ENCODE measurements at places on chromosomes 11 and 22.
A peak's percentile ranks its signal among the peaks of the same experiment; 100 is the strongest.

DNA sequence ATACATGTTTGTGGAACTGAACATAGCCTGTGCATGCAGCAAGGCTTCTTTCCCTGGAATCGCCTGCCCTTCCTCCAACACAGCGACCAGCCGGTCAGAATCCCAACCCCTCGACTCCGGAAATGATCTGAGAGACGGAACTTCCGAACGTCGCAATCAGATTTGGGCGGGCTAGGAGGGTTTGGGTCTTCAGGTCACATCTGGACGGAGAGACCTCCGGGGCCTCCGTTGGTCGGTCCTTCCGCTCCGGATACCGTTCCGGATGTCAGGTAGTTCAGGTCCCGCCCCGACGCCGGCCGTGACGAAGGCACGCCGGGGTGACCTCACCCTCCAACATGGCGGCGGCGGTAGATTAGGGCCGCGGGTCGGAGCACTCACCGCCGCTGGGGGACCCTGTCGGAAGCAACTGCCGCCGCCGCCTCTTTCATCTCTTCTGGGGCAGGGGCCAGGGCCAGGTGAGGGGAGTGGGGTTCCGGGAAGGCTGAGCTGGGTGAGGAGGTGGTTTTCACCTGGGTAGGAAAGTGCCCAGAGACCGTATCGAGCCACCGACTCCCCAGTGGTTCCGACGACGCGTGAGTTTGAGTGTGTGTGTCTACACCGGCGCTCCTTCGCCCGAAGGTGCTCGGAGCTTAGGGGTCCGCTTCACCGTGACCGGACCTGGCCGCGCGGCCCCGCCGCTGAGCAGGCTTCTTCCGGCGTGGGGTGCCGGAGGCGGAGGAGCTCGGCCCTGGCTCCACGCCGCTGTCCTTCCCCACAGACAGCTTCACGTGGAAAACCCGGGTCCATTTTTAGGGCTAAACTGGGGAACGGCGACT, at the start of gene BCL2L13:
TSS of gene BCL2L13 (plus strand) at position 326 of the 815 bp plus-strand sequence. CDS start 16,955 bp downstream, outside the sequence.
- peak; percentile 77 for DNase-seq

DNA sequence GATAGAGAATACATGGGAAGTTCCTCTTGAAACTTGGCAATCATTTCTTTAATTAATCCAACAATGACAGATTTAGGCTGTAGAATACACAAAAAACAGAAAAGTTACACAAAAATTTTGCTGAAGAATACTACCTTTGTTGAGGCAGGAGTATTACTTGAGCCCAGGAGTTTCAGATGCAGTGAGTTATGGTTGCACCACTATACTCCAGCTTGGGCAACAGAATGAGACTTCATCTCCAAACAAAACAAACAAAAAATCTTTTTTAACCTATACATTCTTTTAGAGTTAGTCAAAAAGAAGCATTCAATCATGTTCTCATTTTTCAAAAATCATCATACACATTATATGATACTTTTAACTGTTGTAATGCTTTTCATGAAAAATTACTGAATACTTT, 22.1 kb downstream of the UEVLD start:
- DNase-seq, result no peak

DNA sequence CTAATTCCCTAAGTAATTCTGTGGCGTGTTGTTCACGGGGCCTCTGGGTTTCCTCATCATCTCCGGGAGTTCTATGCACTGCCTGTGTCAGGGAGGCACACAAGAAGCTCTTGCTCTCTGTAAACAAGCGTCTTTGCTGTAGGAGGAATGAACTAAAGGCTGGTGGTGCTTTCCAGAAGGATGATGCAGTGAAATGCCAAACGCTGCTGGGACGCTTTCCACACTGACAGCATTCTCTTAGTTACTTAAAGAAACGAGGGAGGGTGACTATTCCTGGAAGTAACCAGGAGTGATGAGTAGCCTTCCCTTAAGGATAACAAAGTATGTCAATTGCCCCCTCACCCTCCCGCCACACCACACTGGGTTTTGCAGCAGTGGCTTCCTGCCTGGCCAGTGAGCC, 38.5 kb upstream of the NUP50 start:
- no peak for DNase-seq

DNA sequence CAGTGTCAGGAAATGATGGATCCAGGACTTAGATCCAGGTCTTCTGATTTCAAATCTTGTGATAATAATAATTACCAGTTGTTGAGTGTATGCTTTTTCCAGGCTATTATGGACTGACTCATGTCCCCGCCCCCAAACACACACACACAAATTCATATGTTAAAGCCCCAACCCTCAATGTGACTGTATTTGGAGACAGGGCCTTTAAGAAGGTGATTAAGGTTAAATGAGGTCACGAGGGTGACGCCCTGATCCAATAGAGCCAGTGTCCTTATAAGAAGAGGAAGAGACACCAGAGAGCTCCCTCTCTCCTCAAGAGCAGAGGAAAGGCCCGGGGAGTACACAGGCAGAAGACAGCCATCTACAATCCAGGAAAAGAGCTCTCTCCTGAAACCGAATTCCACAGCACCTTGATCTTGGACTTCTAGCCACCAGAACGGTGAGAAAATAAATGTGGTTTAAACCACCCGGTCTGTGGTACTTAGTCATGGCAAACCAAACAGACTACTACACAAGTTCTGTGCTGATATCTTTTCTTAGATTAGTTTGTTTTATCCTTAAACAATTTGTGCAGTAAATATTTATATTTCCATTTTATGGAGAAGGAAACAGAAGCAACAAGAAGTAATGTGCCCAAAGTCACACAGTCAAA, 8.2 kb downstream of the TMPRSS5 start:
- DNase-seq, result no peak

DNA sequence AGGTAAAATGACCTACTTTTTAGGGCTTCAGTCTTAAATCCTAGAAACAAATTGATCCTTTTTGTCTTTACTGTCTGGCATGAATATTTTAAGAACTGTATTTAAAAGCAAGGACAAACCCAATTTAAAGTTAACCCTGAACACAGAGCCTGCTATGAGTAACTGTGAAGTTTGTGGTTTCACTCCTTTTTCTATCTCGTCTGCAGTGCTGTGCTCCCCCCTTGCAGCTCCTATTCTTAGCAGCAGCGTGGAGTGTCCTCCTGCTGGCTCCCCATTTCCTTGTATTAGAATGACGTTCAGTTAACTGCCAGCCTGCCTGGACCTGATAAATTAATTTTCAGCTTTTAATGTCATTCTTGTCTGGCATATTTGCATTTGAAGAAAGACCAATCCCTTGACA, 40.0 kb upstream of the LRRC4C start:
- no peak for DNase-seq

DNA sequence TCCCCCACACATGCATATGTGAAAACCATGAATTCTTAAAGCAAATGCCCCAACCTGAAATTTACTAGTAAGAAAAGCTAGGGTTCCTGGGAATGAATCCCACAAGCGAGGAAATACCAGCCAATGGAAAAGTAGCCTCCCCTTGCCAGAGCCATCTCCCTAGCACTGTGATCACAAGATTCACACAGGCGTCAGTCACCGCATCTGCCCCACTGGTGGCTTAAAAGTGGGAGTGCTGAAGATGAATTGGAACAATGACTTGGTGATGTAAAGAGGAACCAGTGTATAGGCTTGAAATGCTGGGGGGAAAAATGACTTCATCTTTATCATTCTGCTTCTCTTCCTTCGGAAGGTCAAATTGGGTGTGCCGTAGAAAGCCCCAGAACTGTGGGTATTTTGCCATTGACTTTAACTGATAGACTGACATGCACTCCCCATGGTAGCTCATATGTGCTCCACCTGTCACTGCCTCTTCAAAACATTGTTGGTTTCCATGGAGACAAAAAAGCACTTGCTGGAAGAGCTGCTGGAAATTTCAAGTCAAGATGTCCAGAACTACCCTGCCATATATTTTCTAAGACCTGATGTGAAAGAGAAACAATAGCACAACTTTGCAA, 19.2 kb upstream of the ASPHD2 start:
- no peak for DNase-seq

- no peak for DNase-seq
Observed at GRCh38 chr11:94738746-94739145, 29.4 kb upstream of the AMOTL1 start.

DNA sequence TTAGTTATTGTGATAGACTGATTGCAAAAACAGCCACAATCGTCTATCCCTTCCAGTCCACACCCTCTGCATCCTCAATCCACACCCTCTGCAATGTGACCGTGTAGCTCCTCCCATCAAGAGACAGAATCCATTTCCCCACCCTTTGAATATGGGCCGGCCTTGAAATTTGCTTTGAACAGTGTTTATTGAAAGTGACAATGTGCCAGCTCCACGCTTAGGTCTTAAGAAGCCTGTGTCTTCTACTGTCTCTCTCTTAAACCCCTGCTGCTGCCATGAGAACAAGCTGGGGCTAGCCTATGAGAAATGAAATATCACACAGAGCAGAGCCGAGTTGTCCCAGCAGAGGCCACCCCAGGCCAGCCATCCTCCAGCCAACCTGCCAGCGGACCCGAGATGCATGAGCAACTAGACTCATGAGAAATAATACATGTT, 22.3 kb upstream of the MICAL2 start:
- DNase-seq, result no peak

GRCh38 chr11:20010851-20011225, 149.4 kb downstream of the DBX1 start:
- no peak for DNase-seq

DNA sequence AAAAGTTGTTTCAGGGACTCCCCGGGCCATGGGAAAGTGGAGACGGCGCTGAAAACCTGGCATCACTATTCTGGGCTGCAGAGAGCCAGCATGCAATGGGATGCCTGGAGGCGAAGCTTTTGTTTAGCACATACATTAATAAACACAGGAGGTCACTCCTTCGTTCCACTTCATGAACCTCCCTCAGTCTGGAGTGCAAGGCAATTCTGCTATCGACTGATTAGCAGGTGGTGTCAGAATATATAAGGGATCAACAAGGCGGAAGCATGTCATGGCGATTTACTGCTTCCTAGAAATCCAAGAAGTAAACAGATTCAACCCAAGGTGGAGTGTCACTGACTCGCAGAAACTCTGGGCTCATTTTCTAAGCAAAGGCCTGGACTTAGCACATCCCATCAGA, 45.4 kb upstream of the MN1 start:
- no peak for DNase-seq

GRCh38 chr22:29030618-29031226, 30.9 kb downstream of the C22orf31 start:
- DNase-seq, result no peak

GRCh38 chr11:103700622-103701021, 335.8 kb upstream of the DDI1 start:
- DNase-seq, result no peak

DNA sequence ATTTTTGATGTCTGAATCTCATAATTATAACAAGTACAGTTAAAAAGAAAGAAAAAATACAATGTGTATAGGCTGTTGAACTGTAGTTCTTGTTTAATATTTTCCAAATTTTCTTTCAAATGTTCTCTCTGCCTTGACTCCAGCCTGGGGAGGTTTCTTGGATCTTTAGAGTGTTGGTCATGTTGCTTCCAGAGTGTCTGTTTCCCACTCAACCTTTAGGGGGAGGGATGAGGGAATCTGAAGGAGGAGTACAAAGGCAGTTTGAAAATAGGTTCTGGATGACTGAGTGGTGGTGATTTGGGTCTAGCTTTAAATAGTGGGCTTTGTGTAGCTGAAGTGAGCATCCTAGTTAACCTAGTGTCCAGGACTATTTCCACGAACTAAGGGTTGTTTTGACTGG, 2.0 kb downstream of the CTNND1 start:
- no peak for DNase-seq

DNA sequence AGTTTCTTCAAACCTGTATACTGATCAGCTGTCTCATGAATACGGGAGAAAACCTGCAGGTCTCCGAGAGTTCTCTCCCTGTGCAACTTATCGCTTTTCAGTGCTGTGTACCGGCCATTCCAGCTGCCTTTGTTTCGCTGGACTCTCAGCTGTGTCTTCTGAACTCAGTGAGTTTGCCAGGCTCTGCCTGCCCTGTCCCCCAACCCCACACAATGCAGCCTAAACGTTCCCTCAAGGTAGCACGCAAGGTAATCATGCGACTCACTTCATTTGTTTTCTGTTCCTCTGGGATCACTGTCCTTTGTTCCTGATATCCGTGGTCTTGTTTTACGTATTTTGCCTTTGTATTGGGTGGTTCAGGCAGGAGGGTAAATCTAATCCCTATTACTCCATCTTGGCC, 13.5 kb downstream of the RBM7 start:
- no peak for DNase-seq

DNA sequence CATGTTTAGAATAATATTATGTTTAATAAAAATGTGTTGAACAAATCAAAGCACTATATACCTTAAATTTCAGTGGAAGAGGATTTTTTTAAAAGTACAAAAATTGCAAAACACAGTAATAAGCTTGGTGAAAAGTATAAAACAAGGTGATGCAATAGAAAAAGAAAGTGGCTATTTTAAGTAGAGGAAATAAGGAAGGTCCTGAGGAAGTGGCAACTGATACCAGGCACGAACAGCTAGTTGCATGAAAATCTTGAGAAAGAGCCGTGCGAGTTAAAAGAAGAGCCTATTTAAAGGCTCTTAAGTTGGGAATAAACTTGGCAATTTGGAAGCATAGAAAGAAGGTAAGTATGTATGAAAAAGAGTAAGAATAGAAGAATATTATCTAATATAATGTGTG, 1679.3 kb downstream of the LRRC4C start:
- no peak for DNase-seq

DNA sequence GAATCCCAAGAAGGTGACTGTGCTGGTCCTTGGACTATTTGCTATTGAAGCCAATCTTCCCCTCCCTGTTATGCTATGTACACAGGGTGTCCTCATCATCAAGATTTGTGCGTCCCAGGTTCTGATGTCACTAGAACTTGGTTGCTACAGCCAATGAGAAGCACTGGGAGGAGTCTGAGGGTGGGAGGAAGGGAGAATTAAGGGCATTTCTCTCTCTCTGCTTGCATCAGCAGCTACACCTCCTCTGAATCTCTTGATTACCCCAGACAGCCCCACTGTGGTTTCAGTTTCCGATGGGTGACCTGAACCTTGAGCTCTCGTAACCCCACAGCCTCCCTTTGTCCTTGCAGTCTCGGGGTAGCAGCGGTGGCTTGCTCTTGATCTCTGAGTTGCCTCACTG, 212.4 kb upstream of the SESN3 start:
- no peak for DNase-seq

DNA sequence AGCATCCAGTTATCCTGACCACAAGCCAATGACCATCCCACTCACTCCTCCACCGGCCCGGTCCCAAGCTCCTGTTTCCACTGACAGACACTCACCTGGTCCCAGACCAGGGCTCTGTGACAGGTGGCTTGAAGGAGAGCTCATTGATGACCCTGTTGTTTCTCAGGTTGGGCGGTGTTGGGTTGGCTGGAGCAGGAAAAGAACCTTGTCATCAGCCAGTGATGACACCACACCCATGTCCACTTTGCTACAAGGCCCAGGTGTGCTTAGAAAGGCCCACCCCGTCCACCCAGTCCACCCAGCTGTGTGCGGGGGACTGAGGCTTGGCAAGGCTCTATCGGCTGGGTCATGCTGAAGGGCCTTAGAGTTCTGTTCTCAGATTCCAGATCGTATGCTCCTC, 42.9 kb downstream of the GAB4 start:
- no peak for DNase-seq

DNA sequence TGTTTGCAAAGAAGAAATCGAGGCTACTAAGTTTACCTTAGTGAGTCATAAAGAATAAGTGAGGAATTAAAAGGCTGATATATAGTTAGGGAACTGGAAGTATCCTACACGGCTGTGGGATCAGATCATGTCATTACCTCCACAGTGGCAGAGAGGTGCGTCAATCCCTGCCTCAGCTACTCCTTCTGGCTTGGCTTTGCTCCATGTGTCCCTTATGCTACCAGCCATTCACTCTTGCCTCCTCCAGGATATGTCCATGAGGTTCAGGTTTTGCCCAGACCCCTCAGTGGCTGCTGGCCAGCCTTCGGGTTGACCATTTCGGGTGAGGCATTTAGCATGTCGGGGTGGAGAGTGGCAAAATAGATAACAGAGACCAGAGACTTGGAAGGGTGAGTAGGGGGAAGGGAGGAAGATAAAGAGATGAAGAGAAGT, 153.4 kb downstream of the LDLRAD3 start:
- DNase-seq, result no peak
